ENCODE measurements at places on chromosomes 1 and 21.
A peak's percentile ranks its signal among the peaks of the same experiment; 100 is the strongest.

DNA sequence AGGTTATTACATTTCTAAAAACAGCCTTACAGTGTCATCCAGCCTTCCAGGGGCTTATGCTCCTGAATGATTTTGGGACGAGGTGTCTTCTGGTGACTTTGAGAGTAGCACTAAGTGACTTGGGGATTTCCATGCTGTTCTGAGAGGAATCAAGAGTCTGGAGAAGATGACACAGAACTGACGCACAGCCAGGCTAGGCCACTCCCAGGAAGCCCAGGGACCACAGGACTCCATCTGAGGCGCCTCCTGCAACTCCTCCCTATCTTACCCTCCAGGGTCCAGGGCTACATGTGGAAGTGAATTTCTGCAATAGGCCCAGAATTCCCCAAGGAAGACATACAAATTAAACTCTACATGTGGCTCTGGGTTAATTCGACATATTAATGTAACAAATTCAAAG lies 92.5 kb downstream of the SLC25A24 start:
- DNase-seq = no peak

GRCh38 chr1:61315011-61315410 lies 232.7 kb downstream of the NFIA start:
- DNase-seq = no peak

- DNase-seq = no peak
Measured at GRCh38 chr1:80462006-80462405, 1338.7 kb upstream of the ADGRL2 start.

- no peak for DNase-seq
Measured at GRCh38 chr1:80722611-80723010, 1078.1 kb upstream of the ADGRL2 start.

DNA sequence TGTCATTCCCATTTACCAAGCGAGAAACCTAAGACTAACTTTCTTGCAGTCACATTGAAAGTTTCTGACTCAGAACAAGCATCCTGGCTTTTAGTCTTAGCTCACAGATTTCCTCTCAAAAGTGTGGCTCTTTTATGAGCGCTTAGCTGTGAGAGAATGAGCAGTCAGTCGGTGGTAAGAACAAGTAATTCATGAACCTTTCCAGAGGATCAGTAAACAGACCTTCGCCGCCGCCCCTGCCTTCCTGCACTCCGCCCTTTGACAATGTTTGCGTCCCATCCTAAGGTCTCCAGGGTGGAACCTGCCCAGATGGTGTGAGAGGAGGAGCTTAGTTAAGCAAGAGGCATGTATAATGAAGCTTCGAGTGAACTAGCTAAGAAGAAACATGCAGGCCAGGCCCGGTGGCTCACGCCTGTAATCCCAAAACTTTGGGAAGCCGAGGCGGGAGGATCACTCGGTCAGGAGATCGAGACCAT lies 142.4 kb downstream of the GLUL start:
- DNase-seq = no peak

GRCh38 chr1:112672842-112673241 lies 1.6 kb upstream of the MOV10 start:
- DNase-seq = no peak

GRCh38 chr1:39258146-39258924 lies 53.8 kb downstream of the MACF1 start:
- peak; percentile 47 for DNase-seq

DNA sequence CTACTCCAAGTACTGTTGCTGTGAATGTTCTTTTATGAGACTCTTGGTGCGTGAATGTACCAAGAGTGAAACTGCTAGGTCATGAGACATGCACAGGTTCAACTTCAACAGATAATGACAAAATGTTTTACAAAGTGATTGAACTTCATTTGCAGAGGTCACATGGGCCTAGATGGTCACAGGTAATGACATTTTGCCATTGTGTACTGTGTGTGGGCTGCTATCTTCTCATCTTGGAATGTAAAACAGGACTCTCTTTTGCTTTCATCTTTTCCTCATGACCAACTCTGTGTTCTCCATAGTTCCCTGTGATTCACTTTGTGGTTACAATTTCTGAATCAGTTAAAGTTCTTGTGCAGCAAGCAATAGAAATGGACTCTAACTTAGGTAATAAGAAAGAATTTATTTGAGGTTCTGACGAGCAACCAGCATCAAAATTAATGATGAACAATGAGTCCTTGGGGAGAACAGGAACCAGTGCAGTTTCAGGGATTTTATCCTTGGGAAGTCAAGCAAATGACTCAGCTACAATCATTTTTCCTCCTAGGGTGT lies 16.2 kb upstream of the TSNAX start:
- no peak for DNase-seq

DNA sequence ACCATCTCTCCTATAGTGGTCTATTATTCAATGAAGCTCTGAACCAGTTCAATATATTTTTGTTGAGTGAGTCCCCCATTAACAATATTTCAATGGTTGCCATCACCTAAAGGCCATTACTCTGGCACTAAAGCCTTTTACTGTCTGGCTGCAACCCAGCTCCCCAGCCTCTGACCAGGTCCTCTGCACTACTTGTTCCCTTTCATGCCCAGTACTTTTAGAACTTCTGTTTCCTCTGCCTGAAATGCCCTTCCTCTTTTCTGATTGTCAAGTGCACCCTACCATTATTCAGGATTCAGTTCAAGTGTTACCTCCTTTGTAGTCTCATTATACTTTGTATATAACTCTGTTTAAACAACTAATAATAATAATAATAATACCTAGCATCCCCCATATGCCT lies 30.4 kb upstream of the ZFYVE9 start:
- DNase-seq = no peak

GRCh38 chr1:25990702-25991395 lies 7.0 kb downstream of the PAFAH2 start:
- DNase-seq = no peak

GRCh38 chr1:22105611-22106207 lies 37.2 kb downstream of the WNT4 start:
- DNase-seq = peak; percentile 43

DNA sequence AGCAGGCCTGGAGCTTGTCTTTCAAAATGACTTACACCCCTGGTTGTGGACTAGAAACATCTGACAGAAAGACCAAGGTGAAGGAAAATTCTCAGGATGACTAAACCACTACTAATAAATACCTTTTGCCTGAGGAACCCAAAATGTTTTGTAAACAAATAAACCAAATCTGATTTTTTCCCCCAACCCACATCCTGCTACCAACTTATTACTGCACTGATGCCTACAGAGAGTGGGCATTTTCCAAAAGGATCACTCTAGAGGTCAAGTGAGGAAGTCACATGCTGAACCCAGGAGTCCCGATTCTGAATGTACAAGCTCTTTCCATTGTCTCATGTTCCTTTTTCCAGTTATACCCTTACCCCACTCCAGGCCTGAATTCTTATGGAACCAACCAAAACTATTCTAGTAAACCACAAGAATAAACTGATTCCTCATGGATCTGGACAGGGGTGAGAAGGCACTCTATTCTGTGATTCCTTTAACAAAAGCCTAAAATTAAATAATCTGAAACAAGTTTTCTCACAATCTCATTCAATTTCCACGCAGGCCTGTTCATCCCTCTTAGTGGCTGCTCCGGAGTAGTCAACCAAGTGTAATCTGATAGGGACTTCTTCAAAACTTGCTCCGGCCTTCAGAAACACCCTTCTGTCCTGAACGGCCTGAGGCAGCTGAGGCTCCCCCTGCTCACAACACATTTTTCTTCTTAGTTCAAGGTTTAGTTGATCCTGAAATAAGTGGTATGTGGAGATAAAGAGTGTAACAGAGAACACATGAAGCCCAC lies 1.4 kb downstream of the PI4KB start:
- DNase-seq = no peak

DNA sequence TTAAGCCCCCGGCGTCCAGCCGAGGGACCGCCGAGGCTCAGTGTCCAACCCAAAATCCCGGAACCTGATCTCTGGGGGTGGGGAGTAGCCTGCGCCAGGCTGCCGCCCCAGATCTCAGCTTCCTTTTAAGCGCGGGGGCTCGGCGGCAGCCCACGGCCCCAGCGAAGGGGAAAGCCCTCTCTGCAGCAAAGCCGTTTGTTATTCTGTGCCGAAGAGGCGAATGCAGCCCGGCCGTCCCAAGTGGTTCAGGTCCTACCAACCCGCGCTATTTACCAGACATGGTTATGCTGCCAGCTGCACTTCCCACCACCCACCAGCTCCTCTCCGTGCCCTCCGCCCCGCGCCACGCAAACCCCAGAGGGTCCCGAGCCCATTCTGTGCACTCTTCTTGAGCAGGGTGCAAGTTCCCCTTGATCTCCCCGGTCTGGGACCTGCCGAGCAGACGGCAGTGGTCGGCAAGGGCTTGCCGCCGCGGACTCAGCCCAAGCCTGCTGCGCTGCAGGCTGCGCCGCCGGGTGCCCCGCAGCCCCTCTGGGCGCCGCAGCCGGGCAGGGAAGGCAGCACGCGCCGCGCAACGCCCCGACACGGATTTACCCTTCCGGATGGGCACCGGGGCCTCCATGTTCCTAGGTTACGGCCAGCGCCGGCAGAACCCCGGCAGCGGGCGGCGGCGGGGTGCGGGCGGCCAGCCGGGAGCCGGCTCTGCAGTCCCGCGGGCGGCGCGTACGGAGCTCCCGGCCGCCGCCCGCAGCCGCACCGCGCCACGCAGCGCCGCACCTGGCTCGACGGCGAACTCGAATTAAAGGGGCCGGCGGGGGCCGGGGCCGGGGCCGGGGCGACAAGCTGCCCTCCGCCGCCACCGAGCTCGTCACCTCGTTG lies 738 bp upstream of the KCNA2 start:
- no peak for DNase-seq

DNA sequence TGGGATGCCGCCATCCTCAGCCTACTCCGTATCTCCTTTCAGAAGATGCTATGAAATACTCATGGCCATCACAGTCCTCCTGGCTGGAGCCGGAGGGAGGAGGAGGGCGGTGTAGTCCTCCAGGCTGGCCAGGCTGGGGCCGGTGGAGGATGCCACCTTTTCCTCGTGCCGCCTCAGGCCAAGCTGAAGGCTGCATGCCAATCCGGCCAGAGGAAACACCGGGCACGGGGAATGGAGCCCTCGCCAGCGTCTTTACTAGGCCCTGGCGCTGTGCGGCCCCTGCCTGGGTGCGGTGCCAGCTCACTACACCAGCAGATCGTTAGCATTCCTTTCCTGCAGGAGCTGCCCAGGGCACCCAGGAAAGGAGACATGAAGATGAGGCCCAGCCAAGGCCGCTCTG lies 70.1 kb downstream of the CASZ1 start:
- DNase-seq = no peak

GRCh38 chr1:2145946-2146835 lies 48.4 kb downstream of the FAAP20 start:
- no peak for DNase-seq

GRCh38 chr1:2411801-2412394 lies 466 bp downstream of the PEX10 start:
- no peak for DNase-seq
